RPMI7951 (cell line): ENCODE measurements at places on chromosomes 16 and 17.

GRCh38 chr16:75947626-75948239, 221.4 kb upstream of the CPHXL start:
- no peak for DNase-seq

DNA sequence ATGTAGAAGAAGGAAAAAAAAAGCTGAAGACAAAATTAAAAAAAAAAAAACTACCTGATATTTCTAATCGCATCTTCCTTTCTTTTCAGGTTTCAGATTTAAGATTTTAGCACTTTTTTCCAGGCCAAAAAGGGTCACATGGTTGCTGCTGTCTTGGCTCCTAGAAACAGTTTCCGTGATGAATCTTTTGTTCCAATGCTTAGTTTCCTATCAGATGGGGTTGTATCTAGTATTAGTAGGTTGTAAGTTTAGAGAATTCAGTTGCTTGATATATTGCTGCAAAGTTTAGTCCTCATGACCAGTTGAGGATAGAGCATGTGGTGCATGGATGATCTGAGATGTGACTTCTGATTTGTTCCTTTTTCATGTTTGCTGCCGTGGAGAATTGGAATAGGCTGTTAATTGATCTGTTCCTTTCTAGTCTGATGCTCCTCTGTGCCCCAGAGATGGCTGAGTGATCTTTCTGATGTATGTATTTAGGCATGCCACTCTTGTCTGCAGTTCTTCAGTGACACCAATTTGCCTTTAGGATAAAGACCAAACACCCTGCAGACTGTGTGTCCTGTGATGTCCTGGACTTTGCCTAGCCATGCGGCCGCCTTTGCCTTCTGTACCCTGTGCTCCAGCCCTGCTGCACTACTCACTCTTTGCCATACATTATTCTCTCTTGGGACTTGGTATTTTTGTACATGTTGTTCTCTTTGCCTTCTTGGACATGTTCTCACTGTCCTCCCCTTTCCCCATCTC, 94.0 kb downstream of the MRTFB start:
- no peak for DNase-seq

GRCh38 chr17:80116921-80117380, 15.6 kb downstream of the GAA start:
- no peak for DNase-seq

GRCh38 chr16:28324235-28324886, 32.0 kb downstream of the SBK1 start:
- DNase-seq = no peak

DNA sequence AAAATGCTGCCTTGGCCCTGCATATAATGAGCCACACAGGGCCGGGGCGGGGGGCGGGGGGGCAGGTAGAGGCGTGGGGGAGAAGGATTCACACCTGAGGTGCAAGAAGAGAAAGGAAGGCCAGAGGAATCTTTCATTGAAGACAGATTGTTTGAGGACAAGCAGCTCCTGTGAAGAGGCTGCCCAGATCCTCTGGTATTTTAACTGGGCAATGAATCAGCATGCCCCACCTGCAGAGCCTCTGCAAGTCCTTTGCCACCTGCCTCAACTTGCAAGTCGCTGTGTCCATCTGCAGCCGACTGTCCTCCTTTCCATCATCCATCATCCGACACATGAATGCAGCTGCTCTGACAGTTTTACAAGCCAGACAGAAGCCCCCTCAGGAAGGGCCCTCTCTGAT, 1.2 kb upstream of the SOST start:
- no peak for DNase-seq

- no peak for DNase-seq
These were observed 47.8 kb downstream of the ANKFY1 start for GRCh38 chr17:4215882-4216570.
